ENCODE measurements at places on chromosomes 13 and 19.

- DNase-seq, result no peak
Observed at GRCh38 chr19:28972058-28972852, 240.7 kb downstream of the UQCRFS1 start.

DNA sequence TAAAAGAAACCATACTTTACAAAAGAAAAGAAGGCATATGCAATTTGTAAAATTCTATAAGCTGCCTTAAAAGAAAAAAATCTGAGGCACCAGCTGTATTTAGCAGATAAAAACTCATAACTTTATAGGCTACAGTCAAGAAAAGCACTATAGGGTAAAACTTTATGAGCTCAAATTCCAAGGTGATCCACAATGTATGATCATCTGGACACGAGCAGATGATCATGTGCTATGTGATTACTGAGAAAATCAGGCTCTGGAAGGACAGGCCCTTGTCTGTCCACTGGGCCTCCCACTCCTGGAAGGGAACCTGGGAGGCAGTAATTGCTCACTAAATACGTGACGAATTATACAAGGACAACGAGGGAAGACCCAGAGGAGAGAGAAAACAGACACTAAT, 7.3 kb downstream of the GRTP1 start:
- no peak for DNase-seq

DNA sequence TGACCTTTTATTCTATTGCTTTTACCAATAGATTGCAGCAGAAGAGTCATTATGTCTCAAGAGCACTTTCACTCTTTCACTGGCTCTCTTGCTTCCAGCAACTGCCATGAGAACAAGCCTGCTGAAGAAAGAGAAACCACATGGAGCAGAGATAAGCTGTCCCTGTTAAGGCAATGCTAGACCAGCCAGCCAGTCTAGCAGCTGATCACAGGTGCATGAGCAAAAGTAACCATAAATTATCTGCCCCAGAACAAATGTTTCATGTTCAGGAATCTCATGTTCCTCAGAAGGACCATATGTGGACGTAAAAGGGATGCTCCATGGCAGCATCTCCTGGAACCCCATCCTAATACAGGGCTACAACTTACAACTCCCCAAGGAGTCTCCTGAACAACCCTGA, 20.4 kb upstream of the DCLK1 start:
- no peak for DNase-seq

- no peak for DNase-seq
Observed at GRCh38 chr13:44543369-44543768, 32.8 kb downstream of the TSC22D1 start.

GRCh38 chr13:29513002-29513980, 82.2 kb downstream of the SLC7A1 start:
- no peak for DNase-seq

DNA sequence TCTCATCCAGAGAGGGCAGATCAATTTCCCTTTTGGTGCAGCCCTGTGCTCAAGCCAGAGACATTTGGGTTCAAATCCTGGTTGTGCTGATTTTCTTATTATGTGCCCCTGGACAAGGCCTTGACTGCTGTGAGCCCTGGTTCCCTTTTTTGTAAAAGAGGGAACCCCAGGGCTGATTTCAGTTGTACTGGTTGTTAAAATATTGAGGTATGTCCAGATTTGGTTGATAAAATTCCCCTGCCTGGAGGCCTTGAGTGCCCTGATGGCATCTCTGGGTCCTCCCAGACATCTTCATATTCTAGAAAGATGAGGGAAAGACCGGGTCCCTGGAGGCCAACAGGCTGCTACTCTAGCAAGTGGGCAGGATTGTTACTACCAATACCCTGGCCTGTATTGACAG, 14.4 kb upstream of the PLAUR start:
- DNase-seq, result no peak
